ENCODE measurements at places on chromosomes 3 and 15. TPM values are rescaled to one million over a fixed set of nuclear protein-coding genes. Genes with fewer than 3 reads are reported as not detected.
A peak's percentile ranks its signal among the peaks of the same experiment; 100 is the strongest.

- no peak for DNase-seq
- H3K4me3 ChIP-seq = no peak overlapping the region
- H3K27me3 ChIP-seq = no peaks in the 10 kb centered on the region
- H3K36me3 ChIP-seq = no peaks in the 10 kb centered on the region
- no peaks in the 10 kb centered on the region for H3K4me1 ChIP-seq
- no peak overlapping the region for H3K27ac ChIP-seq
Measured at GRCh38 chr15:56639631-56640030, 93.7 kb downstream of the ZNF280D start.

DNA sequence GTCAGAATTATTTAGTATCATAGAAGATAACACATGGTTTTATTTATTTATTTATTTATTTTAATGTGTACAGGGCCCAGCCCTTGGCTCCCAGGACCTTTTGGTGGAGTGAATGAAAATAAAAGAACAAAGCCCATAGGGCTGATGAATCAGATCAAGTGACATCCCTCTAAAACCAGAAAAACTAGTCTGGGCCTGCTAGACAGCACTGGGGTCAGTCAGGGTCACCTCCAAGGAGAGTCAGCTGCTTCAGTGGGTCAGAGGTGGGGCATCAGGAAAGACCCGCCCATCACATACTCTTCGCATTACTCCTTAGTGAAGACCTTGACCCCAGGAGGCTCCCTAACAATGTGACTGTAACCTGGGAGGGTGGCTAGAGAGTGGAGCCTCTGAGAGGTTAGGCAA lies 12.8 kb downstream of the PPCDC start:
- no peaks in the 10 kb centered on the region for H3K4me1 ChIP-seq
- DNase-seq = peak; percentile 68
- no peaks in the 10 kb centered on the region for H3K36me3 ChIP-seq
- H3K27me3 ChIP-seq = no peaks in the 10 kb centered on the region

- no peaks in the 10 kb centered on the region for H3K36me3 ChIP-seq
- no peak overlapping the region for H3K4me3 ChIP-seq
- no peak overlapping the region for H3K27ac ChIP-seq
- no peak for DNase-seq
- H3K27me3 ChIP-seq = no peaks in the 10 kb centered on the region
Measured at GRCh38 chr3:72353236-72354128, 494.8 kb downstream of the SHQ1 start.

DNA sequence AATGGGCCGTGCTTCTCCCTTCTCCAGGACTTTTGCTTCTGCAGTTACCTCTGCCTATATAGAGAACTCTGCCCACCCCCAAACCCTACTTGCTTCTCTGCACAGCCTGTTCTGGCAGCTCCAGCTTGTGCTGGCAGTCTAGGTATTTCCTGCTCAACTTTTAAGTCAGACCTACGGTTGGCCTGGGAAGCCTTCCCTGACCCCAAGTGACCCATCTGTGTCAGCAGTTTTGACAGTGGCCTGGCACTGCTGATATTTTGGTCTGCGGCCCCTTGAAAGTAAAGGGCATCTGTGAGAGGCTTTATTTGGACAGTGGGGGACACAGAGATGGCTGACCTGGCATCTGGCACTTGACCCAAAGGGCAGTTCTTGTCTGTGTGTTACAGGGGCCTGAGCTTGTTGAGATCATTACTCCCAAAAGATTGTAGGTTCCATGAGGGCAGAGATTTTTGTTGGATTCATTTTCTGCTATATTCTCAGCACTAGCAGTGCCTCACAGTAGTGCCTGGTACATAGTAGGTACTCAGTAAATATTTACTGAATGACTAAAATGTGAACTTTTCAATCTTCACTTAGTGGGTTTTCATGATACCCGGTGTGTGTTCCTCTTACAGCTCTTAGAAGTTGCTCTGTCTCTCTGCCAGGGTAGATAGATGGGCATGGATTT lies 55.2 kb upstream of the TRAK1 start:
- no peaks in the 10 kb centered on the region for H3K36me3 ChIP-seq
- DNase-seq = no peak
- no peaks in the 10 kb centered on the region for H3K27me3 ChIP-seq
- peaks cover 34% of the 10 kb centered on the region for H3K4me1 ChIP-seq
- H3K27ac ChIP-seq = peak overlapping the region; percentile 65
- H3K4me3 ChIP-seq = no peak overlapping the region

DNA sequence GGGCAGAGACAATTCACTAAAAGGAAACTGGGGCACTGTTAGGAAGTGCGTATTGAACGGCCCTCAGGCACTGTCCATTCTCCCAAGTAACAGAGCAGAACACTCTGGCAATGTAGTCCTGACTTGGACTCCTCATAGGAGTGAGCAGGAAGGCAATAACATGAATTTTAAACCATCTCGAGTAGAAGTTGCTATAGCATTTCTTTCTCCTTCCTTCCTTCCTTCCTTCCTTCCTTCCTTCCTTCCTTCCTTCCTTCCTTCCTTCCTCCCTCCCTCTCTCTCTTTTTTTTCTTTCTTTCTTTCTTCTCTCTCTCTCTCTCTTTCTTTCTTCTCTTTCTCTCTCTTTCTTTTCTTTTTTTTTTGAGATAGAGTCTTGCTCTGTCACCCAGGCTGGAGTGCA lies 46.4 kb upstream of the TRA2B start:
- peaks cover 7% of the 10 kb centered on the region for H3K27me3 ChIP-seq
- no peak overlapping the region for H3K27ac ChIP-seq
- DNase-seq = no peak
- no peak overlapping the region for H3K4me3 ChIP-seq
- H3K4me1 ChIP-seq = no peaks in the 10 kb centered on the region

GRCh38 chr3:1346386-1346785 lies 253.6 kb downstream of the CNTN6 start:
- H3K27me3 ChIP-seq = no peaks in the 10 kb centered on the region
- H3K36me3 ChIP-seq = no peaks in the 10 kb centered on the region
- no peak overlapping the region for H3K27ac ChIP-seq

GRCh38 chr15:69092159-69092558 lies 68.3 kb upstream of the GLCE start:
- no peak overlapping the region for H3K4me3 ChIP-seq
- DNase-seq = no peak
- H3K4me1 ChIP-seq = no peaks in the 10 kb centered on the region
- no peaks in the 10 kb centered on the region for H3K36me3 ChIP-seq

GRCh38 chr15:70035719-70036077 lies 62.0 kb downstream of the TLE3 start:
- no peak overlapping the region for H3K4me3 ChIP-seq
- no peaks in the 10 kb centered on the region for H3K4me1 ChIP-seq
- H3K36me3 ChIP-seq = no peaks in the 10 kb centered on the region
- DNase-seq = peak; percentile 62

DNA sequence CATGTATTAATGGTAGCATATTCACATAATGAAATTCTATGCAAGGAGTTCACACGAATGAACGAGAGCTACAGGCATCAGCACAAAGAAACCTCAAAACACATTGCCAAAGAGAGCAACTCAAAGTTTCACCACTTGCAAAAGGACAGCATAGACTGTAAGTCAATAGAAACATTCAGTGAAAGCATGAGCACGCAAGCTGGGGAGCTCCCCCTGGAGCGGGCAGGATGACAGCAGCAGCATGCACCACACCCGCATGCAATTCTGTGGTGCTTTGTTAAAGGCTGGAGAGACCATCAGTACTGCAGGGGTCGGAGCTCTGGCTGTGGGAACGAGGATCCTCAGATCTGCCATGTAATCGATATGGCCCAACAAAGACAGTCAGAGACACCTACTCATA lies 18.7 kb downstream of the OCA2 start:
- H3K4me1 ChIP-seq = peaks cover 6% of the 10 kb centered on the region
- no peak overlapping the region for H3K27ac ChIP-seq
- no peaks in the 10 kb centered on the region for H3K36me3 ChIP-seq
- H3K27me3 ChIP-seq = no peaks in the 10 kb centered on the region
- DNase-seq = no peak

DNA sequence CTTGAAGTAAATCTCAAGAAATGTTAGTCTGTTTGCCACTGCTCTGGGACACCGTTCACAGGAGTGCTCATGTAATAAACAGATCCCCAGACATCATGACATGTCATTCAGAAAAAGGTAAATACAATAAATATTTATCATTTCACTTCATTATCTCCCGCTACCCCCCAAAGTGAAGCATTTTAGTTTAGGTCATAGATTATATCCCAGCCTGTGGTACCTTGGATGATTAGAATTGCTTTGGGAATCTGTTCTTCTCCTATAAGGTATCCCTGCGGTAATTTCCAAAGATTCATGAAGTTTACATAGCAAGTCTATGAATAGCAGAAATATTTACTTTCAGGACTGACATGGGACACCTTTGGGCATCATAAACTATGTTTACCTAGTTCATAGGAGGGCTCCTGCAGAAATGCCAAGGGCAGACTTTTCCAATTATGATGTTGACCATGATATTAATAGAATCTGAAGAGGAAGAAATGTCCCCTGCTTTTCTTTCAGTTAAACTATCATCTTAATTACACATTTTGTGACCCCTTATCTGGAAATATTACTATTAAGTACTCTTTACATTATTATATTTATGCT lies 268.0 kb downstream of the NAALADL2 start:
- no peak overlapping the region for H3K27ac ChIP-seq
- no peak overlapping the region for H3K4me3 ChIP-seq
- no peaks in the 10 kb centered on the region for H3K27me3 ChIP-seq
- H3K36me3 ChIP-seq = no peaks in the 10 kb centered on the region
- no peaks in the 10 kb centered on the region for H3K4me1 ChIP-seq

DNA sequence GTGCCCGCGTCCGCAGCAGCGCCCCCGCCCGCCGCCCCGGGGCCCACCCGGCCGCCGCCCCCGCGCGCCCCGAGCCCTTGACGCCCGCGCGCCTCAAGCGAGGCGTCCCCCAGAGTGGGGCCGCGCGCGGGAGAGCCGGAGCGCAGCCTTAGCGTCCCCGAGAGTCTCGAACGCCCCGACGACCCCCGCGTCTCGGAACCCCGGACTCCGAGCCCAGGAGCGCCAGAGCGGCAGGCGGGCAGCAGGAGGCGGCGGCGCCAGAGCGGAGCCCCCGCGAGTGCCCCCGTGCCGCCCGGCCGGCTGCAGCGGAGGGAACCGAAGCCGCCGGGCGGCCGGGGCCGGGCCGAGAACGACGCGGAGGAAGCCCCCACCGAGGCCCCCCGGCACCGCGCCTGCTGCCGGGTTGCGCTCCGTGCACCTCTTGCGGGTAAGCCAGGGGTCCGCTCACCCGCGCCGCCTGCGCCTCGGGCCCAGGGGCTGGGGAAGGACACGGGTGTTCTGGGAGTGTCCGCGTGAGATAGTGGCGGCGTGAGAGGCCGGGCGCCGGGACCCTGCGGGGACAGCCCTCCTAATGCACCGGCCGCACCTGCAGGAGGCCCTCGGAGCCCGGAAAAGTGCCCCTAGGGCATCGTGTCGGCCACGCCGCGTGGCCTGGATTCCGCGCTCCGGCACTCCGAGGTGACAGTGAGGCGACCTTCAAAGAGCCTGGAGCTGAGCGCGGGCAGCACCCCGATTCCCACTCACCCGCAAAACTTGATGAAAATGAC lies 52.0 kb upstream of the ULK4 start:
- peaks cover 41% of the 10 kb centered on the region for H3K4me1 ChIP-seq
- no peaks in the 10 kb centered on the region for H3K36me3 ChIP-seq
- no peaks in the 10 kb centered on the region for H3K27me3 ChIP-seq
- DNase-seq = peak; percentile 55

DNA sequence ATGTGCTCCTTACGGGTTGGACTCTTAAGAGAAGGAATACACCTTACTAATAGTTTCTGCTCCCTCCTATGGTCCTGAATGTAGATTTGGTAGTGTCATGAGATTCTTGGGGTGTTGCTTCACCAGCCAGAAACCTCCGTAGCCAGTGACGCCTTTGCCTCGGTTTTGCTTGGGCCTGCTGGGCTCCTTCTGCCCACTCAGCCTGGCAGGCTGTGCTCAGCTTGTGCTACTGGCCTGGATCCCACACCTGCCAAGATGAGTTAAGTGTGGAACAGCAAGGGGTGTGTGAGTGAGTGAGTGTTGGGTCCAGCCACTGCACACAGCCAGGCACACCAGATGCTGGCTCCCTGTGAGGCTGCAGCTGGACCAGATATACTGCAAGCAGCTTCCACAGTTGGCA lies 560.1 kb downstream of the NLGN1 start:
- no peak overlapping the region for H3K4me3 ChIP-seq
- H3K27me3 ChIP-seq = no peaks in the 10 kb centered on the region
- H3K36me3 ChIP-seq = no peaks in the 10 kb centered on the region
- no peak for DNase-seq
- H3K27ac ChIP-seq = no peak overlapping the region

GRCh38 chr3:5725801-5726200 lies 538.3 kb downstream of the EDEM1 start:
- H3K4me1 ChIP-seq = no peaks in the 10 kb centered on the region
- no peaks in the 10 kb centered on the region for H3K36me3 ChIP-seq
- no peak overlapping the region for H3K27ac ChIP-seq
- no peak for DNase-seq
- no peak overlapping the region for H3K4me3 ChIP-seq

DNA sequence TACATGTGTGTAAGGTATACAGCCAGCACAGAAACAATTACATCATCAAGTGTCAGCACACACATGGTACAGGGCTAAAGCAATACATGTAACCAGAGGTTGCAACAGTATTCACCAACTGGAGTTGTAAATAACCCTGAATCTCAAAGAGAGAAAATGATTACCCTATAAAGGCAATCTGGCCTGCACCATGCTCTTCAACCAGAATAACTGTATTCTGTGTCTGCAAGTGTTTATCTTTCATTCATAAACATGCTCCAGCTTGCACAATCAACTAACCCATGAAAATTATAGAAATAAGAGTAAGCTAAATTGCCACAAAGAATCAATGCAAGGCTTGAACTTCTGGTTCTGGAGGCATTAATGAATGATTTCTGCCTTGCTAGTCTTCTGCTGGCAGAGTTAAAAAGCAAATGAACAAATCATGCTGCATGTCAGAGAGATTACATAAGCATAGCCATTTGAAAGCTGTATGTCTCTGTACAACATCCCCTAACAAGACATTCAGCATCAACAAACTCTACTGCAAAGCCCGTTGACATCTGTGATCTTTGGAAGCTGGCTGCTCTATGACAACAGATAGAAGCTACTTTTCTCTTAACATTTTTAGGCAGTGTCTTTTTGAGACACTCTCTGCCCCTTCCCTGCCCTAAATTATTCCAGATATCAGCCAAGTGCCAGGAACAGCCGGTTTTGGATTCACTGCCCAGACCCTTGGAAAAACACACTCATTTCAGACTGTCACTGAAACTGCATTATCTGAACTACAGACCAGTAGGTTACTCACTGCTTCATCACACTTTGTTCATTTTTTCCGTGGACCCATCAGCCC lies 871.0 kb downstream of the OTOL1 start:
- no peaks in the 10 kb centered on the region for H3K4me1 ChIP-seq
- H3K27ac ChIP-seq = no peak overlapping the region
- DNase-seq = no peak
- no peak overlapping the region for H3K4me3 ChIP-seq

RHOV gene
- 2.7 TPM for total RNA-seq

FAM3D gene
- total RNA-seq = 334 TPM

TSEN2 gene
- total RNA-seq = 20.9 TPM

CELSR3 gene
- 1.2 TPM for total RNA-seq

CGNL1 gene
- total RNA-seq = 2.2 TPM
